ENCODE measurements at places on chromosomes 2 and 18.

GRCh38 chr2:71611781-71612527, 158.6 kb downstream of the DYSF start:
- DNase-seq, result no peak

GRCh38 chr2:99970292-99970868, 172.0 kb downstream of the AFF3 start:
- DNase-seq, result no peak

GRCh38 chr18:36298126-36298741, 721 bp downstream of the FHOD3 start:
- no peak for DNase-seq

DNA sequence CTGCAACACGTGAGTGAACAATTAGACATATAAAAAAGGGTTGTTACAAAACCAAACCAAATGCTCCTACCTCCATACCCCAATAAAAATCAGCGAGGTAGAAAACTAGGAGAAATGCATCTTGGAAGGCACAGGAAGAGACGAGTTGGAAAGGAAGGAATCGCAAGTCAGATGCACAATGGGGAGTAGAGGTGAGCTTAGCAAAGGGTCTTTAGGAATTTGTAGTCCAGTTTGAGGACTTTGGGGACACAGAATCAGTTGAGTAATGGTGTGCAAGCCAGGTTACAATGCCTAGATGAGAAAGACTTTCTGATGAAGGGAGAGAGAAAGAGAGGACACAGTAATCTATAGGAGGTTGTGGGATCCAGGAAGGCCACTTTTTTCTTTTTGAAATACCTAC, 35.7 kb downstream of the XRCC5 start:
- no peak for DNase-seq

DNA sequence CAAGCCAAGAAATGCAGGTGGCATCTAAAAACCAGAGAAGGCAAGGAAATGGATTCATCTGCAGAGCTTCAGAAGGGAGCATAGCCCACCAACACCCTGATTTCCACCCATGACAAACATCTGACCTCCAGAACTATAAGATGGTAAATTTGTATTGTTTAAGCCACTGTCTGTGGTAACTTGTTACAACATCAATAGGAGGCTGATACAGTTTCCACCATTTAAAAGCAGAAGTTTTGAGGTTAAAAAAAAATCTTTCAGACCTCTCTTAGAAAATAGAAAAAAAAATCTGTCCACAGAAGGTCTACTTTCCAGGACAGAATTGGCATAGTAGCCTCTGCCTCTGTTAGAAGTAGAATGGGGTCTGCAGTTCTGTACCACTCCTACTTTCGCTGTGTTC, 37.2 kb downstream of the SLC40A1 start:
- DNase-seq, result no peak

- no peak for DNase-seq
These were observed 21.4 kb upstream of the C1QL2 start for GRCh38 chr2:119179991-119180390.

DNA sequence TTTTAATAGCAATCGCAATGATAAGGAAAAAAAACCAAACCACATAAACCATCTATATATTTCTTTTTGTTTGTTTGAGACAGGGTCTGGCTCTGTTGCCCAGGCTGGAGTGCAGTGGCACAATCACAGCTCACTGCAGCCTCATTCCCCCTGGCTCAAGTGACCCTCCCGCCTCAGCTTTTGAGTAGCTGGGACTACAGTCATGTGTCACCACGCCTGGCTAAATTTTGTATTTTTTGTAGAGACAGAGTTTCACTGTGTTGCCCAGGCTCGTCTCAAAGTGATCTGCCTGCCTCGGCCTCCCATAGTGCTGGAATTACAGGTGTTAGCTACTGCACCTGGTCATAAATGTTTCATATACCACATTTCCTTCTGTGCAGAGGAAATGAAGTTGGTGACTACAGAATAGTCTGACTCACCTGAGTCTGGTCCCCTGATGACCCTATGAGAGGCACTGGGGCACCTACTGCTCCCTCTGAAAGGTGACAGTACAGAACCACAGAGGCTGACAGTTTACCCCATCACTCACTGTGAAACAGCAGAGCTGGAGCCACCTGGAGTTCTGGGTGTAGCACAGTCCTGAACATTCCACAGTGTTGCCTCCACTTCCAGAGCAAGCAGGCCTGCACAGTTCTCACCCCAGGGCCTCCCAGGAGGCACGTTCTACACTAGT, 183.7 kb upstream of the PXDN start:
- no peak for DNase-seq
